ENCODE measurements at places on chromosomes 2 and 18.

DNA sequence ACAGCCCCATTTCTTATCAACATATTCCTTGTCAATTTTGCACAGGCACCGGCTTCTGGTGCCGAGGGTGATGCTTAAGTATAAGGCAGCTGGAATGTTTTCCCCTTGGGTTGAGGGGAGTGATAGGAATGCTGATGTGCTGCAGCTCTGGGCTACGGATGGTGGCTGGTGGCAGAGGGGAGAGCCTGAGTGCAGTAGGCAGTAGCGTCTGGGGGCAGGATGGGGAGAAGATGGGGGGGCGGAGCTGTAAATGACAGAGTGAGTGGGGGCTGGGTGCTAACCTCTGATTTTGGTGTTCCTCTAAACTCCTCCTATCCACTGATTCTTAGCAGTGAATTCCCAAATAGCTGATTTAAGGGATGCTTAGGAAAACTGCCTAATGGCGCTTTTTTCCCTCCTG, 20.7 kb downstream of the TMEM178A start:
- DNase-seq = no peak

GRCh38 chr18:72235422-72235821, 308.7 kb downstream of the CBLN2 start:
- DNase-seq = no peak

DNA sequence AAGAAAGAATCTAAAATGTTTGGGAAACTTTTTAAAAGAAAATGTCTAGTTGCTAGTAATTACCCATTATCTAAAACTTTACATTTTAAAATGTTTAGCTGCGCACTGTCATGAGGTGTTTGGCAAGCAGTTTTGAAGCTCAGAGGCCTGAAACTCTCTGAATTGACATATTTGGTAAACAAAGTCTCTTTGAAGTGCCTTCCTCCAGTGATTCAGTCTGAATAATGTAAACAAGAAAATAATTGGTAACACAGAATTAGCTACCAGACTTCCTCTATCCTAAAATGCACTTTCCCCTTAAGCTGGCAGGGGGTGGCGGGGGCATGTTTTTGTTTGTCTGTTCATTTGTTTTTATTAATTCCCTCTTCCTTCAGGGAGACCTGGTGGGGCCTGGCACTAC, 61.4 kb downstream of the WDR75 start:
- DNase-seq = no peak

GRCh38 chr2:9336576-9337314, 86.6 kb downstream of the ITGB1BP1 start:
- no peak for DNase-seq

DNA sequence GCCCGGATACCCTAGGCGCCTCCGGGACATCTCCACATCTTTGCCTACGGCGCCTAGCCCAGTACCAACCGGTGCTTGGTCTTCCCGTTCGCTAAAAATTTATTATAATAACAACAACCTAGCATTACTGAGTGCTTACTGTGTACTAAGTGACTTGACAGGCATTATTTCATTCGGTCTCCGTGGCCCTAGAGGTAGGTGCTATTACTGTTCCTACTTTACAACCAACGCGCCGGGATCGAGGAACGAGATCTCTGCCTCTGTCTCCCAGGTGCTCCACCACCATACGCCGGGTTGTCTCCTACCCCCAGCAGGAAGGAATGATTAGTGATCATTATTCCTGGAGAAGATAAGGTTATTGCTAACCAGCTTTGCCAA, 657 bp upstream of the BIN1 start:
- no peak for DNase-seq

- DNase-seq = no peak
Measured at GRCh38 chr2:231318436-231318835, 77.1 kb upstream of the B3GNT7 start.

All from naive B cell (primary cell).